ENCODE measurements at places on chromosomes 7 and 10.

GRCh38 chr10:111874576-111874975 lies 309.0 kb downstream of the GPAM start:
- no peak for DNase-seq

DNA sequence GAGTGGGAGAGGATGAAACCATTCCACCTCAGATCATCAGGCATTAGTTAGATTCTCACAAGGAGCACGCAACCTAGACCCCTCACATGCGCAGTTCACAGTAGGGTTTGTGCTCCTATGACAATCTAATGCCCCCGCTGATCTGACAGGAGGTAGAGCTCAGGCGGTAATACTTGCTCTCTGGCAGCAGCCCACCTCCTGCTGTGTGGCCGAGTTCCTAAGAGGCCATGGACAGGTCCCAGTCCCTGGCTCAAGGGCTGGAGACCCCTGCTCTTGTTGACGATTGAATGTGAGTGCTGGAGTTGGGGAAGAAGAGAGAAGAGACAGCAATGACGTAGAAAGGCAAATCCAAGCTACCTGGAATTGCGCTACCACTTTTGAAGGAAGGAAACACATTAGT lies 267.2 kb downstream of the TFEC start:
- DNase-seq, result no peak

GRCh38 chr7:151076863-151077704 lies 3.5 kb downstream of the FASTK start:
- DNase-seq, result no peak

DNA sequence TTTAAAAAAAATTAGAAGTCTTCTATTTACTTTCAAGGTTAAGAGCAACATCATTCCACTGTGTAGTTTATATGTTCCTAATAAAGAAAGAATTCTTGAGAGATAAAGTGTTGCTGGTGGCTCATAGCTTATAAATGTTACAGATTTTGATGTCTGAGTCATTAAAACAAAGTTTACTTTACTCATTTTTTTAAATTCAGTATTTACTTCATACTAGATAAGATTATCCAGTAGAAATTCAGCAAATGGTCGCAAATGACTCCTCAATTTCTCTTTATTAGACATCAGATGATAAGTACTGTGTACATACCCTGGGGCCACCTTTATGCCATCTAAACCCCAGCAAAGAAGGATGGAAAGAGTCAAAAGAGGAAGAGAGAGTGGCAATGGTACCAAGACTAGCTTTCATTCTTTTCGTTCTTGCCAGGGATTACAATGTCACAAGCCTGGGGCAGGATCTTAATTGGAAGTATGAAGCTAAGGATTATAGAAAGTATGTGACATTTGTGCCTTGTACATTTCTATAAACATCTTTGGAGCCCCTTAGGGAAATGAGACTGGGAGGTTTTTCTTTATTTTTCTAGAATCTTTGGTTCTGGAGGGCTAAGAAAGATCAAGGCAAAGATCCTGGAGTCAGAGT lies 206.1 kb downstream of the CHRM2 start:
- DNase-seq, result no peak

DNA sequence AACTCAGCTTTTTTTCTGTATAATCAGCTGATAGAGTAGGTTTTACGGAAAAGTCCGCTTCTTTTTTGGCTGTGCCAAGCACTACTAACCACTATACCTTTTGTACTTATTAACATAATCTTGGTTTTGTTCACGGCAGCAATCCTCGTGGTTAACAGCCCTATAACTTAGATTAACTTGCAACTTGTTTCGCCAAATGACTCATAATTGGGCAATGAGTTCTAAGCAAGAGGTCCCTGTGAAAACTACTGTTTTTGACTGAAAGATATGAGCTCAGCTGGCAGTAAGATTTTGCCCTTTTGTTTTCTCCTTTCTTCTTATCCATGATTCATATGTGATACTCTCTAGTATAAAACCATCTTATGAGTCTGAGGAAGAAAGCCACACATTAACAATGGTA lies 345.0 kb upstream of the PCDH15 start:
- no peak for DNase-seq

Measured in stimulated activated CD4-positive, alpha-beta T cell treated with anti-CD3 and anti-CD28 coated beads, Interleukin-1b, Interleukin-23, amount 100 ng/mL, for 1 hour (primary cell).